Naive B cell (primary cell): ENCODE measurements at places on chromosomes 2 and 18.

GRCh38 chr18:3062798-3063680, 50.1 kb upstream of the LPIN2 start:
- peak; percentile 46 for DNase-seq

GRCh38 chr2:33242845-33243244, 233.6 kb upstream of the RASGRP3 start:
- no peak for DNase-seq

DNA sequence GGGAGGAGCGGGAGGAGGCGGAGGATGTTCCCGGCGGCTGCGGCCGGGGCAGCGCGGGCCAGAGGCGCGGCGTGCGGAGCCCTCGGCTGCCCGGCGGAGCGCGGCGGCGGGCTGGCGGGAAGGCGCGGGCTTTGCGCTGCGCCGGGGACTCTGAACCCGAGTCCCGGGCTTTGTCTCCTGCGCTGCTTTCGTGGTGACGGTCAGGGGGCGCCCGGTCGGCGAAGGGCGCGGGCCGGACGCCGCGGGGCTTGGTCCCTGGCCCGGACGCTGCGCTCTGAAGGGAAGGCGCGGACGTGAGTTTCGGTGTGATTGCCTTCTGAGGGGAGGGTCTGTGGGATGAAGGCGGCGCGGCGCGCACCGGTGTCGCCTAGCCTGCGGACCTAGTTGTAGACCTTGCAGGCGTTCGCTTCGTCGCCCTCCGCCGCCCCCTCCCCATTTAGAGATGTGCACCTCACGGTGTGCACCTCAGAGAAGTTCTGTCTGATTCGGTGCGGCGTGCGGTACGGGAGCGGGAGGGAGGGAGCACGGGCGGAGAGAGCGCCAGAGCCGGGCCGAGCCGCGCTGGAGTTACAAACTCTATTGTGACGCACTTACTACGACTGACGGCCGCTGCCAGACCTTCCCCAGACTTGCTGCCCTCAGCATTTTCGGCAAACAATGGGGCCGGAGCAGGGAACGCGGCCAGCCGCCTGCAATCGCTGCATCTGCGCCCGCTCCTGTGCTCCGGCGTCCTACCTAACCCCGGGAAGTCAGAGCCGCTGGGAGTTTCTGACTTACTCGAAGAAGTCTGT, 2.1 kb downstream of the BCL2L11 start:
- peak; percentile 43 for DNase-seq

- no peak for DNase-seq
These were observed 122.4 kb downstream of the PTGR3 start for GRCh38 chr18:75086494-75087034.

DNA sequence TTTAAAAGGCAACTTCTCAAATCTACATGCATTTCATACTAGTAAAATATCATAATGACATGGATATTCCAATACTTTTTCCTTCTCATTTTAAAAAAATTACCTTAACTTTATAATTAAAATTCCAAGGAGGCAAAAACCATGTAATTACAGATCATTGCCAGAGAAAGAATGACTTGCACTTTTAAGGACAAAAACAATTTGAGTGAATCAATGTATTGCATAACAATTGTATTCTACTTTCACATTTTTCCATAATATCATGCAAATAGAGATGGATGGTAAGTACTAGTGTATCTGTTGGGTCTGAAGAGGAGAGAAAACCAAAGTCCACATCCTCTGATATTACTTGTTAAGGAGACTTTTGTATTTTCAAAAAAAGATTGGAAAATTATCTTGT, 89.5 kb upstream of the NCK2 start:
- no peak for DNase-seq

DNA sequence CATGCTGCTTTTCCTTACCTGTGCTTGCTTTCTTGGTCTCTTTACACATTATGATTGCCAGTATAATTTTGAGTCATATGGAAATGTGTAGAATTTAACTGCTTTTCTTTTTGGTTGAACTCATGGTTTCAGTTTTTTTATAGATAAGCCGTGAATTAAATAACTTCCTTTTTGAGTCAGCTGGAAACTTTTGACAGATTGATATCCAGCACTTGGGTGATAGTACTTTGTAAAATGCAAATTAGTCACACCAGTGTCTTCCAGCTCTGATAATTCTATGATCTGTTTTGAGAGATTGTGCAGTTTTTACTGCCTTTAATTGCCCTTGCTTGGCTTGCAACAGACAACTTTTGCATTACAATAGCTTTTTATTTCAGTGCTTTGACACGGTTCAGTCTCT, 86.4 kb downstream of the NCOA1 start:
- DNase-seq = no peak

- DNase-seq = no peak
These were observed 6.2 kb upstream of the NEU2 start for GRCh38 chr2:233026198-233026813.

DNA sequence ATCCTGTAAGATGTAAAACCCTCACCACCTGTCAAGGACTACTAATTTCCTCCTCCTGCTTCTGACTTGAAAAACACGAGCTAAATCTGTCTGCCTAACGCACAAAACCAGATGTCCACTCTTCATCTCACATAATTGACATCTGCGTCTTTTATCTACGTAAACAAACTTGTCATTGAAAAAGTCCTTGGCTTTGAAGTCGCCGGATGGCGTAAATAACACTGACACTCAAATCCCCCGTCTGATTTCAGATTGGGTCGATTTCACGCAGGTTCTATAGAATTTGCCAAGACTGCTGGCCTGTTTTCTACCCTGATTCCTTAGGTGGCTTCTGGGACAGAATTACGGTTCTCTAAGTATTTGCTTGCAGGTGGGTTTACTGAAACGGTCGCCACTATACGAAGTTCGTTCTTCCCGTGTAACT, 539 bp upstream of the MOB4 start:
- no peak for DNase-seq

- no peak for DNase-seq
These were observed 24.3 kb downstream of the RNF144A start for GRCh38 chr2:6941299-6942046.
